Mammary epithelial cell (primary cell): ENCODE measurements at places on chromosomes 1 and 21. TPM values are rescaled to one million over a fixed set of nuclear protein-coding genes. Genes with fewer than 3 reads are reported as not detected.

DNA sequence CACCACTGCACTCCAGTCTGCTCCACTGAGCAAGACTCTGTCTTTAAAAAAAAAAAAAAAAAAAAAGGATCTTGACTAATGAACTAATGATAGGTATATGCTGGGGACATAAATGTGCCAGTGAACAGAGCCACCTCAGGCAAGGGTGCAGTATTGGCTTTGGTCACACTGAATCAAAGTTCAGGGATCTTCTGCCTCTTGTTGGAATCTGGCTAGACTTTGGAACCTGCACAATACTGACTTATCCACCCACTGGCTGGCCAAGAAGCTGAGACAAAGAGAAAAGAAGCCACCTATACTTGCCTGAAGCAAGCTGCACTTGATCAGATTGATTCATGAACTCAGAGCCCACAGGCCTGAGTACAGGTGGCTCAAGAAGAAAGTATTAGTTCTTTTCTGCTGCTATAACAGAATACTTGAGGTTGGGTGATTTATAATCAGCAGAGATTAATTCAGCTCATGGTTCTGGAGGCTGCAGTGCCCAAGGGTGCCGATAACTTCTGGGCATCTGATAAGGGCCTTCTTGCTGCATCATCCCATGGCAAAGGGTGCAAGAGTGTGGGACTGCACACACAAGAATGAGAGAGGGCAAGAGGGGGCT lies 172.0 kb downstream of the FGGY start:
- no peak for DNase-seq

DNA sequence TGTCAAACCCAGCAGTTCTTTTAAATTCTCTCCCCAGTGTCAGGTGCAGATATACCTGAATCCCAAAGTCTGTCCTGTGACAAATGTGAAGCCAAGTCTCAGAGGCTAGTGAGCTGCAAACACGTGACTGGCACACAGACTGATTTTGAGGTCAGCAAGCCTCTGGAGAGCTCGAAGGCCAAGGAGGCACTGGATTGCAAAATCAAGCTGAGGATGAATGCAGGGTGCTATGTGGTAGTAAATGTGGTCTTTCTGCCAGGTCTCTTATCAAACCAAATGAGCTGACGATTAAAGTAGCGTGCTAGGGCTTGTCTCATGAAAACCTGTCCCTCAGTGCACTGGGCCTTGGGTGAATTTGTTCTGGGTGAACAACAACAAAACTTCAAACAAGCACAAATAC lies 20.6 kb downstream of the GPR3 start:
- DNase-seq = peak; percentile 60

GRCh38 chr1:42913426-42914091 lies 45.1 kb downstream of the SLC2A1 start:
- DNase-seq = peak; percentile 63

DNA sequence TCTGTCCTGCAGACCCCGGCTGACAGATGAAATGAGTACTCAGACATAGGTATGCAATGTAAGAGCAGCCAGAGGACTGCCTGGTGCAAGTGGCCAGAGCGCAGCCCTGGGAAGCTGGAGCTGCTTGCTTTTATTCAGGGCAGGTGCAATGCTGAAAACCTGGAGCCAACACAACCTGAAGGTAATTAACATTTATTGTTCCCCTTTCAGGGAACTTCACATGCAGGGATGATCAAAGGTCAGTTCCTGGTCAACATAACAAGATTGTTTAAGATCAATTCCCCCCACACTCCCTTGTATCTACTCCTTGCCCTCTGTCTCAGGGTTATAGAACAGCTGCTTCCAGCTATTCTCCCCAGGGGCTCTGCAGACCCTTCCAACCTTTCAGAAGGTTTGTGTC lies 48.7 kb upstream of the PRELP start:
- no peak for DNase-seq

- DNase-seq = no peak
Observed at GRCh38 chr1:234906654-234907053, 222.0 kb downstream of the TOMM20 start.

DNA sequence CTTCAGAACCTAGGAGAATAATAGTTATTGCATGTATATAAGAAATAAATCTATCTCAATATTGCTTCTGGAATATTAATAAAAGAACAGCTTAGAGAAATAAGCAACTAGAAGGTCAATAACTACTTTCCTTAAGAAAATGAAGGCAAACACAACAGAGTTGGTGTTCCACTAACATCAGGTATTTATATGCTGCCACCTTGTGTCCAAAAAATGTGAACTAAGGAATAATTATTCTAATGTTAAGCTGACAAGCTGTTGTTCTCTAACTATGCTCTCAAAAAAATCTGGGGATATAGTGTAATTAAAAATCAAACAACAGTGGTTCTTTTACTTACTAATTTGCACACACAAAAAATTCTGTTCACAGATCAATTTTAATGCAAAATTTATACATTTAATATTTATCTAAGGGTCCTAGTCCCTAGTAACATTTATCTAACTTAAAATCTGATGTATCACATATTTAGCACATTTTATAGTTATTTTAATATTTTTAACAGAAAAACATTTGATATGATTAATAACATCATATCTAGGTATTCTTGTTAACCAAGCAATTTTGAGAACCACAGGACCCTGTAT lies 39.6 kb downstream of the UCHL5 start:
- DNase-seq = peak; percentile 39

GRCh38 chr1:75725266-75725665 lies 757 bp downstream of the ACADM start:
- DNase-seq = no peak

DNA sequence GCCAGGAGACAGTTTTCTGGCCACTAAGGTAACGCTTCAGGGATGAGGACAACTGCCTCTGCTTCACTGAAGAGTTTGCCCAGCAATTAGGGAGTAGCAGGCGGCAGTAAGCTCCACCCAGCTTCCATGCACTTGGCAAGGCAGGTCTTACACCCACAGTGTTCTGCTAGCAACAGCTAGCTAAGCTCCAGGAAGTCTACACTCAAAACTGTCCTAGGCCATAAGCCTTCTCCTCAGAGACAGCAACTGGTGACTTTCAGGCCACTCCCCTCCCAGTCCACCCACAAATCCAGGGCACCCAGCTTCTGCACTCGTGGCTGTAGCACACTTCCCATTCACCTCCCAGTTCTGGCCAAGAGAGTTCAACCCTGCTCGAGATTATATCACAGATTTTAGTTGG lies 47.3 kb downstream of the KMO start:
- DNase-seq = peak; percentile 21

GRCh38 chr1:98323906-98324358 lies 337.6 kb upstream of the SNX7 start:
- peak; percentile 89 for DNase-seq

DNA sequence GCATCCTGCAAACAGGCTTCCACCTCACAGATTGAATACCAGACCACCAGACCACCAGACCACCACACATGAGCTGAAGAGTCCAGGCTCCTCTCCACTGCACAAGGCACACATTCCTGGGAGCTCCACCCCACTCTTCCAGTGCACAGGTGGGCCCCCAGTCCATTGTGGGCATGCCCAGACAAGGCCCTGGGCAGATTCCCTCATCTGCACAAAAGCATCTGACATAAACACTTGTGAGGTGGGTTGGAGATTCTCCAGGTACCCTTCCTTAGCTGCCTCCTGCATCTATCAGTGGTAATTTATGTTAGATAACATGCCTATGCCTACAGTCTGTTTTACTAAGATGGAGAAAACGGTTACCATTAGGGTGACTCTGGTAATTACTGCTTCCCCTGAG lies 11.6 kb upstream of the CTBS start:
- DNase-seq = peak; percentile 37

Gene TSPEAR
- total RNA-seq = not detected

Gene SLC25A34
- total RNA-seq = 0.67 TPM

Gene APOBEC4
- not detected for total RNA-seq
